ENCODE measurements at places on chromosomes 13 and 19.
A peak's percentile ranks its signal among the peaks of the same experiment; 100 is the strongest.

- no peak for DNase-seq
These were observed 22.2 kb downstream of the COL4A2 start for GRCh38 chr13:110329258-110329657.

- DNase-seq, result no peak
These were observed 2.0 kb downstream of the CDC34 start for GRCh38 chr19:533364-534058.

DNA sequence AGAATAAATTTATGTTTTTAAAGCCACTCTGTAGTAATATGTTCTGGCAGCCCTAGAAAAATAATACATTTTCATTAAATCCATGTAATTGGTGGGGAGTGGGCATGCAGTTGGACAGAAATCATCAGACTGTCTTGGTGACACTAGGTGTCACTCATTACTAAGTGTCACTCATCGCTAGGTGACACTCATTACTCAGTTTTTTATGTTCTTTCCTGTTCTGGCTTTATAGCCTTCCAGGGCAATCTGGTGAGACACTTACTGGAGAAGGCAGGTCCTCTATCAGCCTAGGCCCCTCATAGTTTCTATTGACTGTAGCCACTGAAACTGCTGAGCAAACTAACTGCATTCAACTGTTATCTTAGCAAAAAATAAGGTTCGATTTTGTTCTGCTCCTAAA lies 542.1 kb downstream of the SLITRK1 start:
- no peak for DNase-seq

- no peak for DNase-seq
These were observed 44.8 kb downstream of the RBM26 start for GRCh38 chr13:79361299-79361698.

GRCh38 chr19:17138937-17139598 lies 63.5 kb downstream of the MYO9B start:
- no peak for DNase-seq

- no peak for DNase-seq
These were observed 1498.4 kb downstream of the EFNB2 start for GRCh38 chr13:105037110-105037509.

DNA sequence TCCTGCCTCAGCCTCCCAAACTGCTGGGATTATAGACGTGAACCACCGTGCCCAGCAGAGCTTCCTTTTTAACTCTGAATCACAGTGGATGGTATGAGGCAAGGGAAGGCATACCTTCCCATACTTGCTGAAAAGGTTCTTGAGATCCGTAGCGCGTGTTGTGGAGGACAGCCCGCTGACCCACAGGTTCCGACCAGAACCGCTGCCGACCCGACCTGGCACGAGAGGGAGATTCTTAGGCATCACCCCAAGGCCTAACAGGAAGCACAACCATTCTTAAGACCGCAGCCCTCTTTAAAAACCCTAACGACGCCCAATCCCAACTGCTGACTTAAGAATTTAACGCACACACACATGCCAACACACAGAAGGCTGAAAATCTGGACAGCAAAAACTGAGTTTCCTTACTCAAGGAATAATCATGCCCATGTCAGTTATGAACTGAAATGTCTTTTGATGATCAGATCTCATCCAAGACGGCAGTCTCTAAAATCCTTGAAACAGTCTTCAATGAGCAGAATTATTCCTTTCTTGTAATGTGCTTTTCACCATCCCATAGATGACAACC lies 12.6 kb downstream of the SAFB2 start:
- no peak for DNase-seq

DNA sequence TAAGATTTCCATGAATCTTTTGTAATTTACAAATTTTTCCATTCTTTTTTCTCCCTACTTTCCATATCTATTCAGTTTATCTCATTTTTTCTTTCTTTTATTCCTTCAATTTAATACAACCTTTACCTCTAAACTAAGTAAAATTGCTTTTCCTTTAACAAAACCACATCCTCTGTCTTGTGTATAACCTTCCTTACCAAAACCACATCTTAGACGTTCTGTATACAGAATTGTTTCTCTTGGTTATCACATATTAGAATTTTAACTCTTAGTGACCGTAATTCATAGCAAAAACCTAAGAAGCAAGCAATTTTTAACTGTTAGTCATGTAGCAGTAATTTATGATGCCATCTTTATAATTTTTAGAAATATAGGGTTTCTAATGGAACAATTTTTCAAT lies 15.0 kb downstream of the PPP5C start:
- DNase-seq, result no peak

DNA sequence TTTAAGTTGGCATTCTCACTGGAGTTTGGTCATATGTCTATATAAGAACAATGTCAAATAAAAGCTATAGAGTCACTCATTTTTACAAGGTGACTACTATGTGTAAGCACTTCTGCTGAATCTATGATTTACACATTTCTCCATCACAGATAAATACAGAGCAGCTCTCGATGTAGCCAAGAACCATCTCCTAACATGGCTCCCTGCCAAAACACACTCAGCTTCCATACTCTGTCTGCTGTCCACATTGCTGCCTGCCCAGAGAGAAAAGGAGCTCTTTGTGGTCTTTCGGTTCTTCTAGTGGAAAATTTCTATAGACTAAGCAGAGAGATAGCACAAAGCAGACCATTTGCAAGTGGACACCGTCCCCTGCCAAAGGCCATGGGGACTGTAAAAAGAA lies 190.9 kb upstream of the KLF12 start:
- DNase-seq, result no peak

- DNase-seq, result peak; percentile 33
These were observed 5.3 kb downstream of the DENND1C start for GRCh38 chr19:6476155-6476895.

DNA sequence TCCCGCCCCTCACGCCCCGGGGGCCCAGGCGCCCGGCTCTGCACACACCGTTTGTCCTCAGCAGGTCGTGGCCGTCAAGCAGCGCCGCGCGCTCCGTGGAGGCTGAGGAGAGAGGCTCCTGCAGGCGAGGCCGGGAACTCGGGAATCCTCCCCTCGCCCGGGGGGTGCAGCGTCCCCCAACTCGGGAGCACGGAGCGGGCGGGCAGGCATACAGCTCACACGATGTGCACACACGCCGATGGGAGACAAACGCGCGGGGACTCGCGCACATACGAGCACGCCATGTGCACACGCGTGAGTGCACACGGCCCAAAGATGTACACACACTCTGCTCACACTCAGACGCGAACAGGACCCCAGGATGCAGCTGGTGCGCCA lies 703 bp downstream of the CLEC4G start:
- no peak for DNase-seq

DNA sequence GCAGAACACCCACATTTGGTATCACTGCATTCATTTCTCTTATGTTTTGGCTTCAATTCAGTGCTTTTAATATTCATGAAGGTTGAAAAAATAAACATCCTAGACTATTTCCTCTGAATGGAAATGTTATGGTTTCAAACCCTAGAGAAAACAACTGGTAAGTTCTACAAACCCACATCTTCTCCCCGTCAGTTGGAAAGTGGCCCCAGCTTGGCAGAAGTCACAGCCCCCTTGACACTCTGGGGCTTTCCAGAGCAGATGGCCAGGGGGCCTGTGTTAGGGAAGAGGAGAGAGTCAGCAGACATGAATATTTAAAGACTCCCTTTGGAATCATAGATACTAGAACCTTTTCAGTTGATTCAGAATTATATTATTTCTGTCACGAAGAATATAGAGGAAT lies 123.9 kb downstream of the SHISA2 start:
- no peak for DNase-seq

DNA sequence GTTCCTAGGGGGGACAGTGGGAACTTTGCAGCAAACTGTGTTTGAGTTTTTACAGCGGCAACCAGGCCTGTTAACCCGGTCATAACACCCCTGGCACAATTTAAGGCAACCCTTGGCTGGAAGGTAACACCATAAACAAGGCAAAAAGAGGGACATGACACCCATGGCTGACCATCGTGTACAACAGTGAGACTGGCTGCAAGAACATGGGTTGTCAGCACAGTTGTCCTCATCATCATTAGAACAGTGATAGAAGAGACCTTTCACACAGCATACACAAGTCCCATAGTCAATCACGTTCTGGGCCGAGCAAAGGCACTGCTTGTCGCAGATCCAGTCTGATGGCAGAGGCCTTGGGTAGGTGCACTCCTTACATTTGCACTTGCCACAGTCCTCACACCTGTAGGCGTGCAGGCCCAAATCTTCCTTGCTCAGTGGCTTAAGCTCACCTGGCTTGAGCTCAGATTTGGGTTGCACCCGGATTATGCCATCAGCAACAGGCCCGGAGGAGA lies 4.1 kb downstream of the SPRY2 start:
- no peak for DNase-seq

- no peak for DNase-seq
These were observed 20.6 kb upstream of the ADGRE1 start for GRCh38 chr19:6866741-6867151.

- no peak for DNase-seq
These were observed 7.3 kb downstream of the ANGPTL4 start for GRCh38 chr19:8371011-8371804.

- DNase-seq, result no peak
These were observed 329.0 kb downstream of the OLFM4 start for GRCh38 chr13:53357582-53357981.

- DNase-seq, result no peak
These were observed 9.7 kb downstream of the PRKCSH start for GRCh38 chr19:11445141-11445540.

GRCh38 chr19:7360393-7360984 lies 11.8 kb downstream of the ARHGEF18 start:
- no peak for DNase-seq

DNA sequence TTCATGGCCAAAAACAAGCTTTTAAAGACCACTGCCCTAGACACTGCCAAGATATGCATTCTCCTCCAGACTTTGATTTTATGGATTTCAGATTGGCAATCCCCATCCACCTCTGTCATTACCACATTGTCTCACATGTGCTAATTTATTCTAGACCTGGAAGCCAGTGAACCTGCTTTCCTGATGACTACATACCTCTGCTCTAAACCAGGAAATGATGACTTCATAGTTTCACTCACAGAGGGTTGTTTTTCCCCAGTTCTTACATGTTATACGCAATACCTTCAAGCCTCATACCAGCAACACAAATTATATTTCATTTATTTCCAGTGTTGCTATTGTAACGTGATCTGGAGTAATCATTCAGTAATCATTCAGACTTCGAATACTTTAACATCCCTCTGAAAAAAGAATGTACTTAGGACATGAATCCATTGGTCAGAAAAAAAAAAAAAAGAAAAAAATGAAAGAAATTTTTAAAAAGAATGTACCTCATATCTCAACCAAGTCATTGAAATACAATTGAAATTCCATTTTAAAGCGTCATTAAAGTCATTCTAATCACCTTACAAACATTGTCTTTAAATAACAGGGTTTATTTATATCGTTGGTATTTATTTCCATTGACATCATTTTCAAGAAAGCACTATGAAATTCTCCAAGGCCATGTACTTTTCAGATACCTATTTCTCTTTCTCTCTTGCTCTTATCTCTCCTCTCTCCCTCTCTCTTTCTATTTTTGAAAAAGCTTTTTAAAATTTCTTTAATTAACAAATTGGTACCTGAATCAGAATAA lies 33.4 kb upstream of the KLF5 start:
- no peak for DNase-seq

DNA sequence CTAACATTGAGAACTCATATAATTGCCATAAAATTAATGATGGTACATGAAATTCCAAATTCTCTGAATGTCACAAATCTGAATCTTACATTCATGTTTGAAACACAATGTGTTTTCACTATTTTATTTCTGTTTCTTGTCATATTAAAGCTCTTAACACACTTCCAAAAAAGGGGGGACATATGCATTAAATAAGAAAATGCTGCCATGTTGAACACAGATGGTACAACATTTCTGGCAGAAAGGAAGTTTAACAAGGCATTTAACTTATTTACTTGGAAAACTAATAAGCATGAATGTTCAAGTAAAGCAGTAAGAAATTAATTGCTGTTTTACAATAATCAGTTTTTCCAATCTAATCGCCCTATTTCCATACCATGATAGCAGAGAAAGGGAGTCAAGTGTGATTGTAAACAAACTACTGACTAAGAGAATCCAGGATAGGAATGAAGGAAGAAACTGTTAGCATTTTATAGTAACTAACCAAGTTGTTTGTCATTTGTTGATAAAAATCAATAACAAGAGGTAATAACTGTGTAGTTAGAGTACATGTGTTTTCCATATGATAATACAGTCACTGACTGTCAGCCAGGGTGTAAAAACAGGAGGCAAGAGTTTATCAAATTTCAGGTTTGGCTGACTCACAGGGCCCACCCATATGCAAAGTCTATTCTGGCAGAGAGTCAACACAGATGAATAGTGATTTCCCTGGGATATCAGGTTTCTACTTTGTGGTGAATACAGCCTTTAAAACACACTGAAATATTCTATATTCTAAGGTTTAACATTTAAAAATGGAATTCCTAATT lies 5.7 kb upstream of the FOXO1 start:
- no peak for DNase-seq

DNA sequence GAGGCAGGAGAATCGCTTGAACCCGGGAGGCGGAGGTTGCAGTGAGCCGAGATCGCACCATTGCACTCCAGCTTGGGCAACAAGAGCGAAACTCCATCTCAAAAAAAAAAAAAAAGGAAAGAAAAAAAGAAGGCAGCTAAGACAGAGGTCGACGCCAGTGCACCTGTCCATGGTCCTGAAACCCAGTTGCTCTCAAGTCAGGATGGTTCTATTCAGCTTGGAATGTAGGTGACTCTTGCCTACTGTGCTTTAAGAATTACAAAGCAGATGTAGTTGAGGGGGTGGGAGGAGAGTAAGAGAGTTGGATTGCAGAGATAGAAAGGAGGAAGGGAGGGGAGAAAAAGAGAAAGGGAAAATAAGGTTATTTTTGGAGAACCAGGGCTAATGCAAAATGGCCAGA lies 18.7 kb downstream of the CACNG7 start:
- DNase-seq, result no peak

- no peak for DNase-seq
These were observed 322.8 kb upstream of the EDNRB start for GRCh38 chr13:78241278-78241919.
